ENCODE measurements at places on chromosomes 2 and 18. TPM values are rescaled to one million over a fixed set of nuclear protein-coding genes. Genes with fewer than 3 reads are reported as not detected.
A peak's percentile ranks its signal among the peaks of the same experiment; 100 is the strongest.

DNA sequence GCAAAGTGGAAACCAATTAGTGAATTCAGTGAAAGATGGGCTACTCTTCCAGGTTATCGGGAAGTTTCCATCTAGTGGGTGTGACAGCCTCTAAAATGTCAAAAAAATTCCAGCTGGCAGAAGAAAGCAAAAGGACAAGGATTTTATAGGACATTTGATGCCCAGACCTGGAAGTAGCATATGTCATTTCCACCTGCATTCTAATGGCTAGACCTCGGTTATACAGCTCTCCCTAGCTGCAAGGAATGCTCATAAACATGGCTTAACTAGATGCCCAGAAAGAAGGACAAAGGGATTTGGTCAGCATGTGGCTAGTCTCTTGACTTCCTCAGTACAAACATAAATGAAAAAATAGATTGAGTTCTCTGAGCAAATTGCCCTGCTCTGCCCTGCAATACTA is 215.4 kb downstream of the NYAP2 start:
- DNase-seq: no peak

CHRNA1 gene
- total RNA-seq: 0.11 TPM

DNA sequence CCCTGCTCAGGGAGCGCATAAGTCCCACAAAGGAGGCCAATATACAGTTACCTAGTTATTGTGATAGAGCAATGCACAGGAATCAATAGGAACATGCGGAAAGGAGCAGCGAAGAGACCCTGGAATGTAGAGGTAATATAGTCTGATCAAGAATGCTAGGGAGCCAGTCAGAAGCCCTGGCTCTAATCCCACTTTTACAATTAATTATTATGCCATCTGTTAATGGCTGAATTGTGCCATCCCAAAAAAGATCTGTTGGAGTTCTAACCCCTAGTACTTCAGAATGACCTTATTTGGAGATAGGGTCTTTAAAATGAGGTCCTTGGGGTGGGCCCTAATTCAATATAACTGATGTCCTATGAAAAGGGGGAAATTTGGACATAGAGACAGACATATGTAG is 7.7 kb upstream of the SPATS2L start:
- DNase-seq: no peak

GRCh38 chr2:14944562-14945346 is 312.2 kb downstream of the LRATD1 start:
- DNase-seq: no peak

DNA sequence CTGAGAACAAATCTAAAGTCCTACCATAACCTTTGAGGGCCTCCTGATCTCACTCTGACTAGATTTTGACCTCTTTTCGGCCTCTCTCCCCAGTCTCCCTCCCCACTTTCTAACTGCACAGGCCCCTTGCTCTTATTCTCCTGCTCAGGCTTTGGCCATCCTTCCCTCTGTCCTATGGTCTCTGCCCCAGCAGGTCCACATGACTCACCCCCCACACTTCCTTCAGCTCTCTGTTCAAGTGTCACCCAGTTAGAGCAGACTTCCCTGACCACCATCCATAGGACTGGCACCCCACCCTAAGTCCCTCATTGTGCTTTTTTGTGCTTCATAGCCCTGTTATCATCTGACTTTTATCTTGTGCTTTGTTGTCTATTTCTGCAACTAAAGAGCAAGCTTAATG is 41.2 kb upstream of the NT5C1B start:
- DNase-seq: no peak

- no peak for DNase-seq
Measured at GRCh38 chr2:54606393-54606958, 117.0 kb upstream of the EML6 start.

- peak; percentile 10 for DNase-seq
Measured at GRCh38 chr2:39059366-39059952, 61.4 kb downstream of the SOS1 start.

- no peak for DNase-seq
Measured at GRCh38 chr2:120265006-120265405, 12.4 kb downstream of the RALB start.

DNA sequence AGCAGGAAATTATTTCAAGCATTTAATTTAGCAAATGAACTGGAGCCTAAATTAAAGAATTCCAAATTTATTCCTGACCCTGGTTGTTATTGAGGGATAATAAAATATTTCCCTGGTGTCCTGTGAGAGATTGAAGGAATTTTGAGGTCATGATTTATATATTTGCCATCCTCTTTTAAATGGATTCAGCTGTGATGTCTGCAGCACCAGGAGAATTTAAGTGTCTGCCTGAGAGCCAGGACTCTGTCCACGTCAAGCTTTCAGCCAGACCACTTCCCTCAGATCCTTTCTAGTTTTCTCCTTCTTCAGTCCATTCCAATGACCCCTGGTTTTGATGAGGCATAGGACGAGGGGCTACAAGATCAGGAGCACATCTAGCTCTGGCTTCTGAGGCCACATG is 59.9 kb downstream of the INO80C start:
- DNase-seq: no peak

PROKR1 gene
- total RNA-seq: not detected

GRCh38 chr18:59459369-59460071 is 100.5 kb upstream of the LMAN1 start:
- peak; percentile 17 for DNase-seq

DNA sequence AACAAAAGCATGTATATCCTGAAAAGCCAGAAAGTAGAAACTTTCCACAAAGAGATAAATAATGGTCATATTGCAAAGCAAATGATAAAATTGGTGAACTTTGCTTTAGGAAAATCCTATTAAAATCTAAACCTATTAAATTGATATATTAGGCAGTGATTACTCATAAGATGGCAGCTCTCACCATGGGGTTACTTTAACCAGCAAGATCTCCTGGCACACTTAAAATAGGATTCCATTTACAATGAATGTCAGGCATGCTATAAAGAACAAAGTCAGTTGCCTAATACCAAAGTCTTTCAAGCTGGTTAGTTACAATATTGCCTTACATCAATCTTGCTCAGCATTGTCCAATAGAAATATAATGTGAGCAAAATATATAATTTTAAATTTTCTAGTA is 816.2 kb downstream of the BCL11A start:
- no peak for DNase-seq

ABHD3 gene
- 5.0 TPM for total RNA-seq

IWS1 gene
- 46.8 TPM for total RNA-seq

- peak; percentile 20 for DNase-seq
Measured at GRCh38 chr18:40017021-40017420, 1938.0 kb upstream of the PIK3C3 start.

TNP1 gene
- total RNA-seq: not detected

- DNase-seq: no peak
Measured at GRCh38 chr2:75596784-75597183, 36.0 kb upstream of the EVA1A start.

- DNase-seq: no peak
Measured at GRCh38 chr18:33812186-33812585, 234.2 kb downstream of the ASXL3 start.

GRCh38 chr18:26689226-26689879 is 141.0 kb upstream of the KCTD1 start:
- DNase-seq: no peak

Data from pulmonary artery endothelial cell (primary cell).